Caco-2 (cell line): ENCODE measurements at places on chromosomes 3 and 15. TPM values are rescaled to one million over a fixed set of nuclear protein-coding genes. Genes with fewer than 3 reads are reported as not detected.

- no peak overlapping the region for H3K4me3 ChIP-seq
- peaks cover 88% of the 10 kb centered on the region for H3K4me1 ChIP-seq
- H3K36me3 ChIP-seq, result no peaks in the 10 kb centered on the region; the same call in 1 of the 2 replicates
These were observed 26.1 kb downstream of the LSM3 start for GRCh38 chr3:14204515-14205284.

DNA sequence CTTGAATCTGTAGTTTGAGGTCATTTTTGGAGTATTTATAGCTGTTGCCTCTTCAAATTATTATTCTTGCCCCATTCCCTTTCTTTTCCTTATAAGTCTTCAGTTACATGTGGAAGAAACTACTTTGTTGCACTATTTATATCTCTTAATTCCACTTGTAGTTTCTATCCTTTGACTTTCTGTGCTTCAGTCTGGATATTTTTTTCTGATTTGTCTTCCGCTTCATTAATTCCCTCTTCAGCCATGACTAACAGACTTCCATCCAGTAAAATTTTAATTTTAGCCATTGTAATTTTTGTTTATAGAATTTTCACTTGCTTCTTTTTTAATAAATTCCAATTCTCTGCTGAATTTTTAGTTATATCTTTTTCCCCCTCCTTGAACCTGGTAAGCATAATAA lies 15.7 kb upstream of the VEPH1 start:
- no peak overlapping the region for H3K4me3 ChIP-seq
- H3K4me1 ChIP-seq, result no peaks in the 10 kb centered on the region
- H3K36me3 ChIP-seq, result no peaks in the 10 kb centered on the region
- DNase-seq, result no peak
- H3K27me3 ChIP-seq, result no peaks in the 10 kb centered on the region

DNA sequence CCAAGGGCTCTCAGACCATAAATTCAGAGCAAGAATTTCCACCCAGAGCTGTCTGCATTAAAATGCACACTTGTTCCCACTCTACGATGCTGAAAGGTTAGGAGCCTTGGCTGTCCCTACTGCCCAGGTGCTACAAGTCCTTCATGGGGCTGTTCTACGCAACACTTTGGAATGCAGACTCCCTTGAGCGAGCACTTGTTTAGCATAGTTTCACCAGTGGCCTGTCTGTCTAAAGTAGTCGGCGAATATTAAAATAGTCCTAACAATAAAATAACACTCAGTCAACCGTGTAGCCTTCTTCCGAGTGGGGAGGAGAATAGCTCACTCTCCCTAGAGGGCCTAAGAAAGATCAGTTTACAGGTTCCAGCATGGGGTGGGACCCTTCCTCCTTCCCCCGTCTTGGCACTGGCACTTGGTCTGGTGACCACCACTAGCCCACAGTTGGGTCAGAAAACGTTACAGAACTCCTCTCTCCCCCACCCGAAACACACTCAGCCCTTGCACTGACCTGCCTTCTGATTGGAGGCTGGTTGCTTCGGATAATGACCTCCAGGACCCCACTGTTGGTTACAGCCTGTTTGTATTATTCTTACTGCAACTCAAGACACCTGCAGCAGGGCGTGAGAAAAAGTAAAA lies at the start of gene CLDN16:
CLDN16 (plus strand) TSS at position 586 of the 636 bp plus-strand sequence. CDS start 167 bp downstream, outside the sequence.
- no peak within 1 kb of the TSS for H3K27ac ChIP-seq
- H3K4me3 ChIP-seq, result no peak within 1 kb of the TSS
- H3K4me1 ChIP-seq, result no peaks in the 10 kb centered on the region
- no peaks in the 10 kb centered on the region for H3K36me3 ChIP-seq
- no peaks in the 10 kb centered on the region for H3K27me3 ChIP-seq

DNA sequence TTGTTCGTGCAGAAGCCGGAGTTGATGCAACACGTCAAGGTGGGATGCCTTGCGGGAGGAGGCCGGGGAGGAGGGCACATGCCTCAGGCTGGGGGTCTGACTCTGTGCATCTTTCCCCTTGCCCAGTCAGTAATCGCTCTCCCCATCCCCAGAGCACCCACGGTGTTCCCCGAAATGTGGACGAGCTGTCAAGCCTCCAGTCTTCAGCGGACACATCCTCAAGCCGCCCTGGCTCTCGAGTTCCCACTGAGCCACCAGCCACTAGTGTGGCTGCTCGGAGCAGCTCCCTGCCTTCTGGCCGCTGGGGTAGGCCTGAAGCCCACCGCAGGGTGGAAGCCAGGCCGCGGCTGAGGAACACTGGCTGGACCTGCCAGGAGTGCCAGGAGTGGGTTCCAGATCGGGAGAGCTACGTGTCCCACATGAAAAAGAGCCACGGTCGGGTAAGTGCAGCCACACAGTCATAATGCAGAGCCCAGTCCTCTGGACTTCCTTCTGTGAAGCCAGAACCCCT lies 18.7 kb upstream of the ALPK3 start:
- no peaks in the 10 kb centered on the region; the same call in none of the 2 replicates for H3K36me3 ChIP-seq
- no peak overlapping the region for H3K27ac ChIP-seq
- H3K4me3 ChIP-seq, result no peak overlapping the region

DNA sequence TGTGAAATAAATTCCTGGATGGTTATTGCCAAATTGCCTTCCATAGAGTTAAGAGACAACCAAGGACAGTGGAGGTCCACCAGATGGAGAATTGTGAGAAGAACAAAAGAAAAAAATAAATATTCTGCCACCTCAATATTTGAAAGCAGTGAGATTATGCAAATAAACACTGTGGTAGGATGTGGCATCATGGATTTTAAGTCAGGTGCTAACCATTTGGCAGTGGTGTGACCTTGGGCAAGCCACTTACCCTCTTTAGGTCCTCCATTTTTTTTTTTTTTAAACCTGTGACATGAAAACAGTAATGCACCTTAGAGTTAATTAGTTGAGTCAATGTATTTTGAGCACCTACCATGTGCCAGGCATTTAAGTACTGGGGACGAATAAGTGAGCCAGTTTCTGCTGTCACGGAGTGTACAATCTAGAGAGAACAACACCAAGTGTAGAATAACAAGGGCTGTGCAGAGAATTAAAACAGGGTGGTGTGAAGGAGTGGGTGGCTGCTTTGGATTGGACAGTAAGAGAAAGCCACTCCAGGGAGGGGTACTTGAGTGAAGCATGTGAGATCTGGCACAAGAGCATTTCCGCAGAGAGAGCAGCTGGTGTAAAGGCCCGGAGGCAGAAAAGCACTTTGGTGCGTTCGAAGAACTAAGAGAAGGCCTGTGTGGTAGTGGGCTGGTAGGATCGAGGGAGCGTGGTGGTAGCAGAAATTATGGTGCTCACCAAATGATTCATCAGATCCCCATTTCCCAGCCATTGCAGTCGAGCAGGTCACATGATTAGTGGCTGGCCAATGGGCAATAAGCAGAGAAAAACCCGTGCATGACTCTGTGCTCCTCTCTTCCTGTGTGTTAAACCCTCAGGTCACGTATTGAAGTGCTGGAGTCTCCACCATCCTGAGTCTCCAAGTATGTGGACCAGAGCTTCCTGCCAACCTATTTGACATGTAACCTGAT lies 39.2 kb downstream of the CCK start:
- no peak overlapping the region for H3K27ac ChIP-seq
- H3K4me3 ChIP-seq, result no peak overlapping the region
- H3K27me3 ChIP-seq, result no peaks in the 10 kb centered on the region
- H3K4me1 ChIP-seq, result peaks cover 4% of the 10 kb centered on the region; the same call in 1 of the 2 replicates
- DNase-seq, result no peak

DNA sequence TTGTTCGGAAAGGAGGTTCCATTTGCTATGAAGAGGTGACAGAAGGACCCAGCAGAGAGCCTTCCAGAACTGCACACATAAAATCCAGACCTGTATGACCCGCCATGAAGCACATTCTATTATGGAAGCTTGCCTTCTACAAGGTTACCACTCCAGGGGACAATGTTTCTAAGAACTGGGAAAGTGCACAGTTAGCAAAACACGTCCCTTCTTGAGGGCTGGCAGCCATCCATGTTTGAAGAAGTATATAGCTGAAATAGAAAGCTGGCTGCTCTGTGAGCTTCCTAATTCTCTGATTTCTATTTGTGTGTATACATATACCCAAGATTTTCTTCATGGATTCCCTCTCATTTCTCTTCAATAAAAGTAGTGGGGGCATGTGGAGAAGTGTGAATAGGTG lies 74.6 kb downstream of the CNTN3 start:
- no peaks in the 10 kb centered on the region for H3K36me3 ChIP-seq
- H3K4me1 ChIP-seq, result no peaks in the 10 kb centered on the region
- H3K4me3 ChIP-seq, result no peak overlapping the region

GRCh38 chr3:82100378-82100777 lies 338.9 kb upstream of the GBE1 start:
- no peaks in the 10 kb centered on the region for H3K36me3 ChIP-seq
- H3K27me3 ChIP-seq, result no peaks in the 10 kb centered on the region
- H3K27ac ChIP-seq, result no peak overlapping the region
- DNase-seq, result no peak
- no peaks in the 10 kb centered on the region for H3K4me1 ChIP-seq

DNA sequence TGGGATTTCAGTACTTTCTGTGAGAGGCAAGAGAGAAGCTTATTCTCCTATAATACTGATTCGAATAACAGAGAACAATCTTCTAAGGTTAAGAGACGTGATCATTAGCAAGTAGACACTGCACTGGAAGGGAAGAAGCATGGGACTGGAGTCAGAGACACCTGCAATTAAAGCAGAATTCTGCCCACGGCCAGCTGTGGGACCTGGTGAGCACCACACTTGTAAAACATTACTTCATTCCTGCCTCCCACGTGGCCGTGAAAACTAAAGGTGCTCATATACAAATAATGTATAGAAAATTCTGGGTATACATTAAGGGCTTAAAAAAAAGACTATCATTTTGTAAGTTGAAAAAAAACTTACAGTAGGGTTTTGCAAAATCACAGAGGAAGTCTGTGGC lies 2.0 kb downstream of the TM2D3 start:
- no peak overlapping the region for H3K4me3 ChIP-seq
- no peak overlapping the region for H3K27ac ChIP-seq
- no peaks in the 10 kb centered on the region for H3K27me3 ChIP-seq
- no peaks in the 10 kb centered on the region; the same call in 1 of the 2 replicates for H3K36me3 ChIP-seq
- H3K4me1 ChIP-seq, result peaks cover 9% of the 10 kb centered on the region
- no peak for DNase-seq

GRCh38 chr3:21682206-21682605 lies 68.8 kb downstream of the ZNF385D start:
- H3K27me3 ChIP-seq, result no peaks in the 10 kb centered on the region
- no peak overlapping the region for H3K27ac ChIP-seq
- no peak for DNase-seq
- H3K36me3 ChIP-seq, result no peaks in the 10 kb centered on the region
- no peaks in the 10 kb centered on the region for H3K4me1 ChIP-seq

GRCh38 chr15:63226966-63227401 lies 37.6 kb downstream of the RAB8B start:
- H3K27ac ChIP-seq, result no peak overlapping the region
- 0 out of 2 replicates have a peak, but pooled peaks cover 3% of the 10 kb centered on the region for H3K4me1 ChIP-seq
- no peak overlapping the region for H3K4me3 ChIP-seq
- no peaks in the 10 kb centered on the region for H3K27me3 ChIP-seq

DNA sequence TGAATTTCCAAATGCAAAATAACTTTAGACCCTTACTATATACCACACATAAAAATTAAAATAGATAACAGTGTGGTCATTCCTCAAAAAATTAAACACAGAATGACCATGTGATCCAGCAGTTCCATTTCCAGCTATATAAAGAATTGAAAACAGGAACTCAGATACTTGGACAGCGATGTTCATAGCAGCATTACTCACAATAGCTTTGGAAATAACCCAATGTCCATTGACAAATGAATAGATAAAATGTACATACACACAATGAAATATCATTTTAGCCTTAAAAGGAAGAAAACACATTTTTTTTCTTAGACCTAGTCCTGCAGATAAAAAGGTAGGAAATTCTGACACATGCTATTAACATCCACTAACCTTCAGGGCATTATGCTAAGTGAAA lies 26.7 kb downstream of the RAD51 start:
- no peak overlapping the region for H3K27ac ChIP-seq
- H3K27me3 ChIP-seq, result no peaks in the 10 kb centered on the region
- no peak for DNase-seq
- no peaks in the 10 kb centered on the region for H3K36me3 ChIP-seq
- H3K4me3 ChIP-seq, result no peak overlapping the region

Gene CCDC9B
- 0.86 and 0.95 TPM in 2 replicates for total RNA-seq

Gene BUB1B
- total RNA-seq, result 62.7 and 73.5 TPM in 2 replicates

Gene TGM5
- not detected in 2 replicates for total RNA-seq

Gene GOLGA8T
- total RNA-seq, result not detected in 2 replicates

Gene KCNMB3
- total RNA-seq, result 6.7 and 6.9 TPM in 2 replicates
